ENCODE measurements at places on chromosomes 7 and 10.
A peak's percentile ranks its signal among the peaks of the same experiment; 100 is the strongest.

DNA sequence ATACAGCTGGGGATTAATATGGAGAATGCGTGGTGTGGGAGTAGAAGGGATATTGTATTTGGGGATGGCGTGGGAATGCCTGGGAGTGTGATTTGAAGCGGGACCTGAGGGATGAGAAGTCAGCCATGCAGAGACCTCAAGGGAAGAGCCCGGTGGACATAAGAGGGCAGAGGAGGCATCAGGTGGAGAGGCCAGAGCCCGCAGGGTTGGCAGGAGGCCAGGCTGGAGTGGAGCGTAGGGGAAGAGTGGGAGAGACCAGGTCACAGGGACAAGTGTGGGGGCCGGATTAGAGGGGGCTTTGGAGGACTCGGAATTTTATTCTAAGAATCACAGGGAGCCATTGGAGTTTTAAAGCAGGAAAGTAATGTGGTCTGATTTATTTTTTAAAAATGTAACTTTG lies 2.0 kb downstream of the NDUFB2 start:
- no peak for DNase-seq

GRCh38 chr10:52226197-52226847 lies 87.8 kb upstream of the DKK1 start:
- no peak for DNase-seq

- DNase-seq, result no peak
Measured at GRCh38 chr7:95599069-95599468, 2.8 kb upstream of the PDK4 start.

GRCh38 chr7:5591278-5591874 lies 167.7 kb upstream of the TNRC18 start:
- no peak for DNase-seq

- no peak for DNase-seq
Measured at GRCh38 chr10:104680467-104681401, 39.6 kb downstream of the SORCS3 start.

- peak; percentile 48 for DNase-seq
Measured at GRCh38 chr10:84156768-84157167, 16.8 kb upstream of the GPR15LG start.

GRCh38 chr10:50645236-50645635 lies 21.5 kb upstream of the SGMS1 start:
- DNase-seq, result no peak

- no peak for DNase-seq
Measured at GRCh38 chr10:112915590-112916572, 34.2 kb upstream of the TCF7L2 start.

DNA sequence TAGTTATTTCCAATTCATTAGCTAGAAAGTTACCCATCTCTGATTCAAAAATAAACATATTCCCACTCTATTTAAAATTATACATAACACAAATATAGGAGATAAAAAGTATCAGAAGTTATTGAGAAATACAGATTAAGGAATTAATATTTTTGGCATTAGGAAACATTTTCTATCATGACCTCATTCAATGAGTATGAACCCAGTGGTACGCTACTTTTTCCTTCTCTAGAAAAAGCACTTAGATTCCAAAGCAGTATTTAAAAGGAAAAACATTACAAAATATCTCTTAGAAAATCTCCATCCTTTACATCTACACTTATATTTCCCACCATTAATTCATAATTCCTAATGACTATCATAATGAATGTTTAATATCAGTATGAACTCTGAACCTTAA lies 240.6 kb upstream of the GNAI1 start:
- DNase-seq, result no peak

DNA sequence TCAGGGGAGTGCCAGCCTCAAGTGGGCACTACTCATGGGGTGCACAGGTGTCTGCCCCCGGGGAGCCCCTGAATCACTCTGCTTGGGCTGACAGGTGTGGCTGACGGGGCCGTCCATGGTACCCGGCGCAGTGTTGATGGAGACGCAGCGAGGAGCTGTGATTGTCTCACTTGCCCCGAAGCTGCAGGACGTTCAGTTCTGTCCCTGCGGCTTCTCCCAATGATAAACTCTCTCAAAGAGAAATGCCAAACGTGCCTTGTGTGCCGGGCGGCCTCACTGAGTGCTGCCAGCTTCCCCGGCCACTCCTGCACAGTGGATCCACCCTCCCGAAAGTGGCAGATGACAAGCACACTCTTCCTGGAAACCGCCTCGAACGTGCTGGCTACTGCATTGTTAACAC lies 203.2 kb downstream of the DNAJB6 start:
- DNase-seq, result no peak

- peak; percentile 71 for DNase-seq
Measured at GRCh38 chr10:100518761-100519241, 860 bp downstream of the SEC31B start.

GRCh38 chr7:129009437-129009836 lies 45.5 kb downstream of the TNPO3 start:
- DNase-seq, result no peak

DNA sequence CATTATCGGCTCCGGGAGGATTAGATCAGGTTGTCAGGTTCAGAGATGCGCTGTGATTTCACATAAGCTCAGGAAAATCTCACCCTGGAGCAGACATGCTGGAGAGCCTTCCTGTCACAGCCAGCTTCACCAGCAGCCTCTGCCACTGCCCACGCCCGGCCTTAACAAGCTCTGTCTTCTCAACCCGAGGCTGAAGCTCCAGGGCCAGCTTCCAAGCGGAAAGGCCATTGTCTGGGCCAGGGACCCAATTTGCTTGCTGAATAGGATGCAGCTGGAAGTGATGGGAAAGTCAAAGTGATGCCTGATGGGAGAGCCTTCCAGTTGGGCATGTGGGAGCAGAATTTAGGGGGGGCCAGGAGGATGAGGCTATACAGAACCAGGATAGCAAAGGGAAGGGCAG lies 36.3 kb downstream of the C10orf105 start:
- no peak for DNase-seq

- DNase-seq, result no peak
Measured at GRCh38 chr10:104309980-104310978, 28.0 kb downstream of the ITPRIP start.

GRCh38 chr7:66076462-66077329 lies 1.1 kb downstream of the ASL start:
- DNase-seq, result no peak

- no peak for DNase-seq
Measured at GRCh38 chr7:141362580-141363435, 188.4 kb upstream of the AGK start.

DNA sequence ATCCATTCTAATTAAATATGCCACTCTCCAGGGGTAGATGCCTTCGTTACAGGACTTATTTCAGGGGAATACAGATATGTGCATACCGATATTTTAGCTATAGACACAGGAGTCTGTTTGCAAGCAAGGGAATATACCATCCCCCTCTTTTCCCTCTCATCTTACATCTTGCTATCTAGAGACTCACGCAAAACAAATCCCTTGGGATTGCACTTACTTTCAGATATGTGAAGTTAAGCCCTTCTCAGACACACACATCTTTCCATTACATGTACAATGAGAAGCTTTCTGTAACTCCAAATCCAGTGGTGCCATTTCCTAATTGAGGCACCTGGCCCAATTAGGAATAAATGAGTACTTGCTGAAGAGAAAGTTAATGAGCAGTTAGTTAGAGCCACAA lies 250.4 kb upstream of the FZD8 start:
- no peak for DNase-seq

- no peak for DNase-seq
Measured at GRCh38 chr10:93598157-93598556, 2.9 kb downstream of the RBP4 start.

DNA sequence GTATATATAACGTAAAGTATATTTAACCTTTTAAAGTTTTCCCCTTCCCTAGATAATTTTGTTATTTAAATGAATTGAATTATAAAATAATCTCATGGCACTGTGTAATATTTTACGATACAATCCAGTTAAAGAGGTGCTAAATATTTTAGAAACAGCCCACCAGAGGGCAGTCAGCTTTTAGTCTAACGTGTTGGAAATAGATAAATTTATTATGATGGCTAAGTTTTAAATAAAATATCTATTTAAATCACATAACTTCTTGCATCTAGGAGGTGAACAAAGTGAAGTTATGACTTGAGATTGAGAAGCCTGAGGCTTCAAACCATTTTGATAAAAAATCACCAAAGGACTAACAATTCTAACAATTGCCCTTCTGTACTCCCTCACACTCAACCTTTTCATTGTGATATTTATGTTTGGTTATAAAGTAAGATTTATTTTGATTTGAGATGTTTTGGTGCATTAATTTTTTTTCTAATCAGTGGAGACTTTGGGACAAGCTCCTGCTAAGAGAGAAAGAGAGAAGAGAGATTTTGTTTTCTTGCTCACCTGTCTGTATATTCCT lies 171.5 kb upstream of the SP4 start:
- peak; percentile 11 for DNase-seq

- DNase-seq, result no peak
Measured at GRCh38 chr7:13724191-13724976, 265.1 kb downstream of the ETV1 start.

DNA sequence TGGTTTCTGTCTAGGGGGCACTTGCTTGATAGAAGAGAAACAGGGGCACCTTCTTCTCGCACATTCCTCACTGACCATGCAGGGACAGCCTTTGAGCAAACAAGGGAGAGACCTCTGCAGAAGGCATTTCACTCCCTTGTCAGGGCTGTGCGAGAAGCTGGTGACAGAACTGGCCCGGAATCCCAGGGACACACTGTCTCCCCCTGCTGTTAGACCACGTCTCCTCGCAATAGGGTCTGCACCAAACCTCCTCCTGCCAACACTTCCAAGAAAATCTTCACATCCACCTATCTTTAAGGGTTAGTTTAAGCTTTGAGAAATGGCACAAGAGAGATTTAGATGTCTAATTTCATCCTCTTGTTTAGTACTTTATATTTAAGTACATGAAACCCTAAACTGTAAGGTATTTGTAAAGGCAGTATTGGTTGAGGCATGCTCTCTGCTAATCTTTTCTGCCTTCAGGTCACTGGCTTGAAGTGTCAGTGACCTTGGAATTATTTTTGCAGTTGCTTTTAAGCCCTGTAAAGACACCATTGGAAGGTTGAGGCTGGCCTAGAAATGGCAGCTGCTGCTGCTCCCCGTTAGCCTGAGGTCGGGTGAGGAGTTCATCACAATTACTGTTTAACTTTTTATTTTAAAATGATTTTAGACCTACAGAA lies 37.0 kb downstream of the RBM20 start:
- peak; percentile 47 for DNase-seq

DNA sequence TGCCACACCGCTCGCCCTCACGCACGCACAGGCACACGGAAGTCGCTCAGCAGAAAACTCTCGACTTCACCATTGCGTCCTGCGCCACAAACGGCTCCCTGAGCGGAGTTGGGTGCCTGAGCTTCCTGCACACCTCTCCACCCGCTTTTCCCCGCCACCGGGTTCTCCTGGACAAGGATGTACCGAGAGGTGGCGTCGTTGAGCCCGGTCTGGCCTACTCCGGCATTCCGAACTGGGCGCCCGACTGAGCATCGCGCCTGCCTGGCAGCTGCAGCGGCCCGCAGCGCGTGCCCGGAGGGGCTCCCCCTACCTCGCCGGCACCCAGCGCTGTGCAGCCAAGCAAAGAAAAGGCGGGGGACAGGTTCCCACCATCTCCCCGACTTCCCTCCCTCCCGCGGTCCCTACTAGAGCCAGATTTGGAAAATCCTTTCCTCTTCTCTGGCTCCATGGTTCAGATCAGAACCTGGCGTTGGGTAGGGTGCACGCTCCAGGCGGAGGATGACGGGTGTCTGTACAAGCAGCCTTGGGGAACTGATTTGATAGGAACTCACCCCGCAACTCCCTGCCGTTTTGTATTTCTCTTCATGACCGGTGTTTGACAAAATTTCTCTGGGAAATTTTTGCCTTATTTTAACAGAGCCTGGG lies 1.7 kb downstream of the SORCS3 start:
- peak; percentile 72 for DNase-seq

GRCh38 chr7:28868712-28869111 lies 89.4 kb downstream of the TRIL start:
- DNase-seq, result no peak

DNA sequence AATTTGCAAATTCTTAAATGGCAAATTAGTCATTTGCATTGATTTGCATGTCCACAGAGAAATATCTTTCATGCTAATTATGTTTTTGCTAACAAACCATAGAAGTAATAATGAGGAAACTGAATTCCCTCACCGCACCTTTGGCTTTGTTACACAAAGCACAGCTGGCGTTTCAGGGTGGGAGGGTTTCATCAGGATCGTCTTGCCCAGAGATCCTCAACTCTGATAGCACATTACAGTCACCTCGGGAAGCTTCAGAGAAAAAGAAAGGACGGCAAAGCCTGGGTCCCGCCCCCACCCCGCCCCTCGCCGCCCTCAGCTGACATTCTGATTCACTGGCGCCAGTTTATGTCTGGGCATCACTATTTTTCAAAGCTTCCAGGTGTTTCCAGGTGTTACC lies 119.4 kb downstream of the PTPRN2 start:
- DNase-seq, result no peak

- DNase-seq, result no peak
Measured at GRCh38 chr7:113373863-113374262, 255.5 kb upstream of the SMIM30 start.

- DNase-seq, result no peak
Measured at GRCh38 chr7:2993396-2993795, 50.3 kb downstream of the CARD11 start.

GRCh38 chr7:142774826-142775225 lies 4.1 kb downstream of the PRSS2 start:
- no peak for DNase-seq

GRCh38 chr7:118615681-118616080 lies 391.2 kb downstream of the ANKRD7 start:
- DNase-seq, result no peak

- peak; percentile 57 for DNase-seq
Measured at GRCh38 chr7:123749537-123749857, 694 bp upstream of the WASL start.

DNA sequence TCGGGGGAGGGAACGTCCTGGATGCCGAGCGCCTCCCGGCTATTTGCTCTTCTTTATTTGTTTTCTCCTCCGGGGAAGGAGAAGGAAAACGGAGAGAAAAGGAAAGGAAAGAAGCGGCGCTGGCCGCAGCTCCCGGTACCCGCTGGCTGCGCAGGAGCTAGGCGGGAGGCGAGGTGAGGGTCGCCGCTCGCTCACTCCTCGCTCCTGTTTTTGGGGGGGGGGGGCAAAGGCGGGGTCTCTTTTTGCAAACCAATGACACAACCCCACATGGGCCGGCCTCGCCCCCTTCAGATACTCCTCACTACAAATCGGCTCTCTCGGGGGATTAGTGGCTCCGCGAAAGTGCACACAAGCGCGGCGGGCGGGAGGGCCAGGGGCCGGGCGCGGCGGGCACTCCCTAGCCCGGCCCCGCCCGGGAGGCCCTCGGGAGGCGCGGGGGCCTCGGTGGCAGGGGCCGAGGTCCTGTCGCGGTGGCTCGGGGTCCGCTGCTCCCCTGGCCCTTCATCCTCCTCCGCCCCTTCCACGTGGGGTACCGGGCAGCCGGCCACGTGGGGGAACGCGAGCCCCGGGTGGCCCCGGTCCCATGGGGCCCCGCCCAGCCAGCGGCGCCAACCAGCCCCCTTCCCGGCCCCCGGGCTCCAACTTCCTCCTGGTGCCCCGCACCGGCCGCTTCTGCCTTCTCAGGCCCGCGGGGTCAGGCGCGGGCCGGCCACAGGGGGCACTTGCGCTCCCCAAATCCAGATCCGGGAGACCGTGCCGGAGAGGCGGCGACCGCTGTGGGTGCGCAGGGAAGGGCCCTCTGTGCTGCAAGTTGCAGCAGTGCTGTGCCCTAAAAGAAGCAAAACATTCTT lies 718 bp upstream of the CTBP2 start:
- peak; percentile 53 for DNase-seq
